ENCODE measurements at places on chromosomes 16 and 17. TPM values are rescaled to one million over a fixed set of nuclear protein-coding genes. Genes with fewer than 3 reads are reported as not detected.

The BAHCC1 gene
- 10.6 TPM for total RNA-seq

- H3K36me3 ChIP-seq: peaks cover 5% of the 10 kb centered on the region
- H3K4me3 ChIP-seq: no peak overlapping the region
- no peak for DNase-seq
- no peak overlapping the region for H3K27ac ChIP-seq
- H3K4me1 ChIP-seq: no peaks in the 10 kb centered on the region
- no peaks in the 10 kb centered on the region for H3K27me3 ChIP-seq
Measured at GRCh38 chr17:37465069-37465616, 24.5 kb upstream of the DUSP14 start.

DNA sequence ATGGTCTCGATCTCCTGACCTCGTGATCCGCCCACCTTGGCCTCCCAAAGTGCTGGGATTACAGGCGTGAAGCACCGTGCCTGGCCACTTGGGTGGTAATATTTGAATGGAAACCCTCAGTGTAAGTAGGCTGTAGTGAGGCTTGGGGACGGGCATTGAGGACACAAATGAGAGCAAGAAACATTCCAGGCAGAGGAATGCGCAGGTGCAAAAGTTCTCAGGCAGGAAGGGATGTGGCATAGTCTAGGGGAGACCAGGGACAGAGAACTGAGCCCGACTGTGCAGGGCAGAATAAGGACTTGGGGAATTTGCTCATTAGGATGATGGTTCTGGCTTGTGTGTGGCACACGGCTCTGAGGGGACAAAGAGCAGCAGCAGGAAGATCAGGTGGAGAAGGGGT, 54.8 kb downstream of the GRB2 start:
- no peak for DNase-seq
- no peaks in the 10 kb centered on the region for H3K27me3 ChIP-seq
- no peak overlapping the region for H3K4me3 ChIP-seq

- H3K27ac ChIP-seq: no peak overlapping the region
- no peaks in the 10 kb centered on the region for H3K27me3 ChIP-seq
- no peaks in the 10 kb centered on the region for H3K36me3 ChIP-seq
- H3K4me1 ChIP-seq: no peaks in the 10 kb centered on the region
- H3K4me3 ChIP-seq: no peak overlapping the region
- DNase-seq: no peak
Measured at GRCh38 chr17:14125518-14126137, 56.3 kb downstream of the COX10 start.

DNA sequence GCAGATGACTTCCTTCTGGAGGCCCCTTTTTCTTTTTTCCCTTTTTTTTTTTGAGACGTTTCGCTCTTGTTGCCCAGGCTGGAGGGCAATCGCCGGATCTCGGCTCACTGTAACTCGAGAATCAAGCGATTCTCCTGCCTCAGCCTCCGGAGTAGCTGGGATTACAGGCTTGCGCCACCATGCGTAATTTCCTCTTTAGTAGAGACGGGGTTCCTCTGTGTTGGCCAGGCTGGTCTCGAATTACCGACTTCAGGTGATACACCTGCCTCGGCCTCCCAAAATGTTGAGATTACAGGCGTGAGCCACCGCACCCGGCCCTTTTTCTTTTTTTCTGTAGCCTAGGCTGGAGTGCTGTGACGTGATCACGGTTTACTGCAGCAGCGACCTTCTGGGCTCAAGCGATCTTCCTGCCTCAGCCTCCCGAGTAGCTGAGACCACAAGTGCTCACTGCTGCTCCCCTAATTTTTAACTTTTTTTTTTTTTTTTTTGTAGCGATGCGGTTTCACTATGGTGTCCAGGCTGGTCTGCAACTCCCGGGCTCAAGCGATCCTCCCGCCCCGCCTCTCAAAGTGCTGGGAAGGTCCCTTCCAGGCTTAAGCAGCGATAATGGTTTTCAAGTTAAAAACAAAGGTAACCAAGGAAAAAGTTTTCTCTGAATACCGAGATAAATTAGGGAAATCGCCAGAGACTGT, 956 bp upstream of the IST1 start:
- no peak for DNase-seq
- H3K4me3 ChIP-seq: peak overlapping the region; percentile 76

The OR1A1 gene
- total RNA-seq: not detected

The KRT20 gene
- total RNA-seq: not detected

- DNase-seq: no peak
- H3K4me3 ChIP-seq: peak overlapping the region; percentile 87
- H3K27ac ChIP-seq: peak overlapping the region; percentile 73
- peaks cover 46% of the 10 kb centered on the region for H3K36me3 ChIP-seq
- H3K4me1 ChIP-seq: peaks cover 24% of the 10 kb centered on the region
Measured at GRCh38 chr17:42120161-42120769, 902 bp downstream of the KAT2A start.

The COX6A2 gene
- total RNA-seq: not detected

The RHOT2 gene
- total RNA-seq: 53.3 TPM

DNA sequence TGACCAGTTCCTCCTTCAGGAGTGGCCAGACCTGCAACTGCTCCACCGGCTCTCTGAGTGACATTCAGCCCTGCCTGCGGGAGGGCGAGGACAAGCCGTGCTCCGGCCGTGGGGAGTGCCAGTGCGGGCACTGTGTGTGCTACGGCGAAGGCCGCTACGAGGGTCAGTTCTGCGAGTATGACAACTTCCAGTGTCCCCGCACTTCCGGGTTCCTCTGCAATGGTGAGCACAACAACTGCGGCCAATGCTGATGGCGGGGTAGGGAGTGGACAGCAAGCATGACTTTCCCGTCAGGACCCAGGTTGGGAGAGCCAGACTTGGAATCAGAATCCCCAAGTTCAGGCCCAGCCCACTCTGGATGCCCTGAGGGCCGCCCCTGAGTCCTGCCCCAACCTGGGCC, 12.2 kb downstream of the ITGB4 start:
- no peaks in the 10 kb centered on the region for H3K4me1 ChIP-seq
- no peak overlapping the region for H3K4me3 ChIP-seq
- H3K27me3 ChIP-seq: no peaks in the 10 kb centered on the region
- peaks cover 99% of the 10 kb centered on the region for H3K36me3 ChIP-seq
- H3K27ac ChIP-seq: no peak overlapping the region

The ZNF629 gene
- 6.4 TPM for total RNA-seq

DNA sequence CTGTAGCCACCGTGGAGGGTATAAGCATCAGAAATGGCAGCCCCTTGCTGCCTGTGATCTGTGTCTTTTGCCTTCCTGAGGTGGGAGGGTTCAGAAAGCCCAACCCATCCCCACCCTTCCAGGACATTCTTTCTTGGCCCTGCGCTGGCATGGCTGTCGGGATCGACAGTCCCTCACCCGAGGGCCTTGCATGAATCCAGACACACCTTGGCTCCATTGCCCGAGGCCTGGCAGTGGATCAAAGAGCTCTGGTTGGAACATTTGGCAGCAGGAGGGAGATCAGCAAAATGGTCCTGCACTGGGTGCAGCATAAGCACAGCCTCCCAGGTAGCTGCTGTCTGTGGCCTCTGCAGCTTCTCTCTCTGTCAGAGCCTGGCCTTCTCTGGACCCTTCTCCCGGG, 246.6 kb upstream of the MAF start:
- H3K36me3 ChIP-seq: no peaks in the 10 kb centered on the region
- DNase-seq: no peak
- no peak overlapping the region for H3K4me3 ChIP-seq

DNA sequence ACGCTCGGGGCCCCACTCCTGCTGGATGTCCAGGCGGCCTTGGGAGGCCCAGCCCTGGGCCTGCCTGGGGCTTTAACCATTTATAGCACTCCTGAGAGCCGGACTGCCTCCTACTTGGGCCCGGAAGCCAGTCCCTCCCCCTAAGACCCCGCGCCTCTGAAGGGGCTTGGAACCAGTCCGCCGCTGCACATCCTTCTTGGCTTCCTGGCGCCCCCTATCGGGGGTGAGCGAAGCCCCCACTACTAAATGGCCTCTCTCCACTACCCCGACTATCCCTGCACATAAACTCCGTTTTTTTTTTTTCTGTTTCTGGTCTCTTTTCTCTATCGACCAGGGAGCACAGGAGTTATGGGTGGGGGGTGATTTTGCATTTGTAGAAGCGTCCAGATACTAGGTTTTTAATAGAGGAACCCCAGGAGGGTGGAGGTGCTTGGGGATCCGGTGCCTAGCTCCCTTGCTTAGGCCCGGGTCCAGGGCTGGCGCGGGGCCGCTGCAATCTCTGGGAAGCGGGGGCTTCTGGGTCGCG, 633 bp upstream of the NOL3 start:
- H3K36me3 ChIP-seq: no peaks in the 10 kb centered on the region
- peaks cover 22% of the 10 kb centered on the region for H3K27me3 ChIP-seq

DNA sequence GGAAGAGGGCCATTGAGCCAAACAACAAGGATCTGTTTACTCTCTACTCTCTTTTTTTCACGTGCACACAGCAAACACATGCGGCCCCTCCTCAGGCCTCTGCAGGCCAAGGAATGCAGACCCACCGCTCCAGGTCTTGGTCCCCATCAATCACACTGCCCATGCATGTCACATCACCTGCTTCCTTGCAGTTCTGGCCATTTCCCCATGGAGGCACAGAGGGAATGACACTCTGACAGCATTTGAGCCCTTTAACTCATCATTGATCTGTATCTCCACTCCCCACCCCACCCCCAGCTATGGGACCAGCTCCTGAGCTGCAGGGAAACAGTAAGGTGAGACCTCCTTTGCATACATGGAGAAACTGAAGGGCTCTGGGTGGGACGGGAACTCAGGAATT, 45.9 kb upstream of the MEIOC start:
- no peak for DNase-seq
- no peak overlapping the region for H3K4me3 ChIP-seq
- no peaks in the 10 kb centered on the region for H3K4me1 ChIP-seq
- H3K27me3 ChIP-seq: no peaks in the 10 kb centered on the region
- no peak overlapping the region for H3K27ac ChIP-seq

DNA sequence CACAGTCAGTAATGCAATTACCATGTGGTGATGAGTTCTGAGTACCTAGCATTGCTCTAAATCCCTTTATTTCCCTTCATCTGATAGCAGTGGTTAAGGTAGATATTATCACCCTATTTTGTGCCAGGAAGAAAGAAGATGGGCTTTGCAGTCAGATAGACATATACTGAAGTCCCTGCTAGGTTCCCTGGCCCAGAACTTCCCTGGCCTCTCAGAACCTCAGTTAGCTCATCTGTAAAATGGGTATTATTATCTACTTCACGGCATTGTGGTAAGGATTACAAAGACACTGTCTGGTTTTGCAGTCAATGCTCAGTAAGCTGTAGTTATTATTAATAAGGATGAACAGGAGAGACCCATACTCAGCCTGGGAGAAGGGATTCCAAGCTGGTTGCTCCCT, 4.6 kb upstream of the CRYBA1 start:
- no peak for DNase-seq
- H3K36me3 ChIP-seq: no peaks in the 10 kb centered on the region
- H3K4me3 ChIP-seq: no peak overlapping the region
- H3K4me1 ChIP-seq: peaks cover 3% of the 10 kb centered on the region
- no peak overlapping the region for H3K27ac ChIP-seq
- no peaks in the 10 kb centered on the region for H3K27me3 ChIP-seq

The SLC12A3 gene
- not detected for total RNA-seq

DNA sequence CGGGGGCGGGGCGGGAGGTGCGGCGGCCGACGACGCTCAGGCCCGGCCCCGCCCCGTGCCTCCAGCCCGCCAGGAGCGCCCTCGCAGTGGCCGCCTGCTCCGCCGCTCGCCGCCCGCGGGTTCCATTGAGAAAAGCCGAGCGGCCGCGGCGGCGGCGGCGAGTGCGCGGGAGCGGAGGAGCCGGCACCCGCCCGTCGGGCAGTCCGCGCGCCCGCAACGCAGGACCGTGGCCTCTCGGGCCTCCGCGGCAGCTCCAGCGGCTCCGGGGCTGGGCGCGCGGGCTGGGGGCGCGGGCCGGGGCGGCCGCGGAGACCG, at the start of gene ZFPM1:
TSS of gene ZFPM1 (plus strand) at position 64 of the 315 bp plus-strand sequence. CDS start 359 bp downstream, outside the sequence.
- DNase-seq: no peak
- H3K27me3 ChIP-seq: no peaks in the 10 kb centered on the region
- peaks cover 44% of the 10 kb centered on the region for H3K4me1 ChIP-seq
- H3K4me3 ChIP-seq: peak within 1 kb of the TSS; percentile 56

DNA sequence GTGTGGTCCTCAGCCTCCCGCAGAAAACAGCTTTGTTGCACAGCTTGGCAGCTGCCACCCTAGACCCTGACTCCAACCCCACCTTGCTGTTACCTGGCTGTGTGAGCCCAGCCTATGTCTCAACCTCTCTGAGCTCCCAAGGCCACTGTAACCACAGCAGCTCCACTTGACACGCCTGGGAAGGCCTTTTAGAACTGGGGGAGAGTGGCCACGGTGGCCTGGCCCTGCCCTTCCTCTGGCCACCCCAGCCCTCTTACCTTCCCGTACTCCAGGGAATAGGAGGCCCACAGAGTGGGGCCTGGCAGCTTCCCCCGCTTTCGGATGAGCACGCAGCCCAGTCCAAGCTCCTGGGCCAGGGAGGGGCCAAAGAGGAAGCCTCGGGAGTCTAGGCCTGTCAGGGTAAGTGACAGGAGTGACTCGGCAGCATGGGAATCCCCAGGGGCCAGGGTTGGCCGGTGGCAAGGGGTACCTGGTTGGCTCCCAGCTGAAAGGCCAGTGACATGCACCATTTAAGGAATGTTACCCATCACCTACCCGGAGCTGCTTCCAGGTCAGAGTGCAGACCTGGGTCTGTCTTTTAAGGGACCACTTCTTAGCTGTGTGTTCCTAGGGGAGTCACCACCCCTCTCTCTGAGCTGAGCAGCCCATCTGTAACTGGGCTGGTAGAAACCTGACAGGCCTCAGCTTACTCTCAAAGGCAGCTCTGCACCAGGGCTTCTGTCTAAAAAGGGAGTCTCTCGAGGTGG, 1.4 kb downstream of the APRT start:
- H3K4me1 ChIP-seq: peaks cover 68% of the 10 kb centered on the region
- peak overlapping the region; percentile 74 for H3K4me3 ChIP-seq
- H3K27me3 ChIP-seq: no peaks in the 10 kb centered on the region

DNA sequence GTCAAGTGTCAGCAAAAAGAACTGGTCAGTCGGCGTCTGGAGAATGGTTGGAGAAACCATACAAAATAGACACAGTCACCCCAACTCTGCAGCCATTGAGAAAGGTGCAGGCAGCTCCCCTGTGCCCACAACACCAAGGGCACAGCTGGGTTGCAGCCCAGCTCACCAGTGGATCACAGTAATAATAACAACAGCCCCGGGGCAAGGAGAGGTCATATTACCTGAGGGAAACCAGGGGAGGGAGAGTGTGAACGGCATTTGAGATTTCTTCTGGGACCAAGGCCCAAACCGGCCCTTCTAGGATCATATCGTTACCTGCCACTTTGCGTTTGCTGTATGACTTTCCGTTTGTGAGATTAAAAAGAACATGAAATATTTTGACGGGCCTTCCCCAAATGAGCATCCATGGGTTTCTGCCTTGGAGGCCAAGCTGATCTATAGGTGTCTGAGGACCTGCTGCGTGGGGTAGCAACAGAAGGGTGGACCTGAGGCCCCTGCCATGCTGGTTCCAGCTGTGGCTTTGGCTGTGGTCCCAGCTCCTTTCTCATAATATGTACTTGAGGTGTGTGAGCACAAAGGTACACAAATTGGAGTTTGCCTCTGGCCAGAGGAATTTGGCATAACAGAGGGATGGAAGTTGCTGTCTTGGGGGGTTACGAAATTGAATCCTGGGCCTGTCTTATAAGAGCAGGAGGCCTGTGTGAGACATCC, 154.6 kb downstream of the CMIP start:
- H3K27ac ChIP-seq: peak overlapping the region; percentile 69
- no peak for DNase-seq
- H3K36me3 ChIP-seq: no peaks in the 10 kb centered on the region
- H3K4me3 ChIP-seq: no peak overlapping the region
- H3K27me3 ChIP-seq: no peaks in the 10 kb centered on the region
- peaks cover 32% of the 10 kb centered on the region for H3K4me1 ChIP-seq

GRCh38 chr16:55570159-55570558, 3.7 kb downstream of the CAPNS2 start:
- no peaks in the 10 kb centered on the region for H3K27me3 ChIP-seq
- H3K36me3 ChIP-seq: no peaks in the 10 kb centered on the region
- DNase-seq: no peak
- no peak overlapping the region for H3K4me3 ChIP-seq
- no peak overlapping the region for H3K27ac ChIP-seq

Measured in esophagus squamous epithelium (tissue), 5 donors.